ENCODE measurements at places on chromosomes 2 and 18.

GRCh38 chr2:101665312-101665711 lies 32.2 kb upstream of the MAP4K4 start:
- no peak for DNase-seq

DNA sequence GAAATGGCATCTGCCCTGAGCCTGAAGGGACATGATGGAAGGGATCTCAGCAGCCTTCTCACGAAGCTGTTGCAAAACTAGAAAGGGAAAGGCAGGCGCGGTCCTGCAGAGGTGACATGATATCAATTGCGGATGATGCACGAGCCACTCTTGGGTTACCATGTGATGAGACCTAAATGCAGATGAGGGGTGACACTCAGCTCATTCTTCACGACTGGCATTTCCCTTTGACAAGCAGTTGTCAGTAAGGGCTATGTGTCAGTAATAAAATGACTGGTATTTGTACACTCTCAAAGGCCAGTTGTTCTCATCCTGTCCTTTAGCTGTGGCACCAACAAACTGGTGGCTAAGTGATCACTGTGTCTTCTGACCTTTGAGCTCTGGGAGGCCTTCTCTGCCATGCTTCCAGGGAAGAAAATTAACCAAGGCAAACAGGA lies 273.6 kb downstream of the ETAA1 start:
- DNase-seq, result no peak

DNA sequence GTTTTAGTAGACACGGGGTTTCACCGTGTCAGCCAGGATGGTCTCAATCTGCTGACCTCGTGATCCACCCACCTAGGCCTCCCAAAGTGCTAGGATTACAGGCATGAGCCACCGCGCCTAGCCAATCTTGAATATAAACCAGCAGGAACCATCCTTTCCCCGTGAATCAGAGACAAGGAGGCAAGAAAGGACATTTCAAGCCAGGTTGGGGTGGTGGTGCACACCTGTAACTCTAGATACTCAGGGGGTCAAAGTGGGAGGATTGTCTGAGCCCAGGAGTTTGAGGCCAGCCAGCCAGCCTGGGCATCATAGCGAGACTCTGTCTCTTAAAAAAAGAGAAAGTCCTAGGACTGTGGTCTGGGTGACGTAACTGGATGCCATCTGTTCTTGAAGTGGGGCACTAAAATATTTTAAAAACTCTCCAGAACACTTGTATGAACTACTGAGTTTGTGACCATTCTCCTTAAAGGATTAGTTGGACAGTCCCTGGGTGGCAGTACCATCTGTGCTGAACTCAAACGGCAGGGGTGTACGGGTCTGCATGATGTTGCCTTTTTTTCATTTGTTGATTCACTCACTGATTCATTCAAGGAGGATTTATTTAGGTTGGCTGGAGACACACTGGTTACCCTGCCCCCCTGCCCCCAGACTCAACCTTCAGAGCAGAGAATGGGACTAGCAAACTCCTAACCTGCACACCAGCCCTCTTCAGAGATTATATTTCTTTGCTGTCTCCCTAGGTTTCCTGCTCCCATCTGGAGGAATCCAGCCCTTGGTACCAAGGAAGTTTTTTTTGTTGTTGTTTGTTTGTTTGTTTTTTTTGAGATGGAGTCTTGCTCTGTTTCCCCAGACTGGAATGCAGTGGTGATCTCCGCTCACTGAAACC lies 2.9 kb upstream of the TLX2 start:
- DNase-seq, result no peak

- DNase-seq, result no peak
Observed at GRCh38 chr2:237674731-237675276, 47.4 kb downstream of the LRRFIP1 start.

DNA sequence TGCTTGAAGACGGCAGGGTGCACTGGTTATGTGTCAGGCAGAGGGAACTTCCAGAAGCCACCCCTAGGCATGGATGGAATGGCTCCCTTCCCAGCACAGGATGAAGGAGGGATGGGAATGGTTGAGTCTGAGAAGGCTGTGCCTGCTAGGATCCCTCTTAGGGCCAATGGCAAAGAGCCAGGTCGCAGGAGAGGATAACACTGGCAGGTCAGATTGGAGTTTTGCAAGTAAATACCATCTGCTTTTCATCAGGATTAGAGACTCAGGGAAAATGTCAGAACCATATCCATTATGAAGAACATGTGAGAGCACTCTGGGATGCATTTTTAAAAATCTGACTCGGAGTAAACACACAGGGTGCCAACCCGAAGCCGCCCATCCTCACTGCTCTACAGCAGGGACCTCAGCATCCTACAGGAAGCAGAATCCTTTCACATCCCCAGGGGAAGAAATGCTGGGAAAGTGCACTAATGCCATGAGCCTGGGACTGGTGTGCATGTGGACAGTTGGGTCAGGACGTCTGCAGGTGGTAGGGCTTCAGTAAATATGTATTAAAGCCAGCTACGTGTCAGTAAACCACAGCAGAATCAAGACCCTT lies 139.9 kb downstream of the MYT1L start:
- no peak for DNase-seq
